Tibial nerve (tissue), 4 donors: ENCODE measurements at places on chromosomes 5 and 9. TPM values are rescaled to one million over a fixed set of nuclear protein-coding genes. Genes with fewer than 3 reads are reported as not detected.

Gene IL13
- not detected for total RNA-seq

Gene ZBTB34
- 12.0 TPM for total RNA-seq

Gene TNFSF8
- 8.1 TPM for total RNA-seq

Gene PCDHGA10
- 9.2 TPM for total RNA-seq

Gene CDC42SE2
- total RNA-seq = 23.1 TPM

Gene PCDHB4
- total RNA-seq = 19.8 TPM

DNA sequence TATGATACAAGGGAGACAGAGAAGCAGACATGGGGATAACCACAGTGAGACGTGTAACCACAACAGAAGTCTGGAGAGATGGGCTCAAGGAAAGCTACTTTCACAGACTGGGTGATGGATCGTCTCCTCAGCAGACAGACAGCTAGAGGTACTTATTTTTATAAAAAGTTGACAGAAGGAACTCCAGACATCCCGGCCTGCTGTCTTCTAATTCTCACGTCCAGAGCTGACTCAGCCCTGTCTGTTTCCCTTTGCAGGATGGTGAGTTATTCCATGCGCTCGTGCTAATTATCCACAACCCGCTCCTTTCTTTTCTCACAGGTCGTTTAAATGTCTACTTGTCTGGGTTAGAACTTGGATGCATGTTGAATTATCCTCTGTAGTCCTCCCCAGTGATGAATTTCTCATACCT, 304.5 kb downstream of the CWC27 start:
- no peaks in the 10 kb centered on the region for H3K36me3 ChIP-seq
- H3K27me3 ChIP-seq = no peaks in the 10 kb centered on the region
- DNase-seq = no peak
- H3K27ac ChIP-seq = no peak overlapping the region

- no peaks in the 10 kb centered on the region for H3K36me3 ChIP-seq
- no peaks in the 10 kb centered on the region for H3K4me1 ChIP-seq
- no peak overlapping the region for H3K27ac ChIP-seq
- H3K4me3 ChIP-seq = no peak overlapping the region
- H3K27me3 ChIP-seq = no peaks in the 10 kb centered on the region
These were observed 11.4 kb downstream of the ASTN2 start for GRCh38 chr9:117403403-117403811.

GRCh38 chr5:107855171-107855570, 184.4 kb upstream of the EFNA5 start:
- no peak overlapping the region for H3K4me3 ChIP-seq
- no peak for DNase-seq
- no peaks in the 10 kb centered on the region for H3K36me3 ChIP-seq
- no peaks in the 10 kb centered on the region for H3K4me1 ChIP-seq
- no peaks in the 10 kb centered on the region for H3K27me3 ChIP-seq

- no peaks in the 10 kb centered on the region for H3K27me3 ChIP-seq
- H3K36me3 ChIP-seq = no peaks in the 10 kb centered on the region
- no peak overlapping the region for H3K27ac ChIP-seq
- no peaks in the 10 kb centered on the region for H3K4me1 ChIP-seq
- H3K4me3 ChIP-seq = no peak overlapping the region
These were observed 265.2 kb downstream of the NSG2 start for GRCh38 chr5:174310706-174311105.

DNA sequence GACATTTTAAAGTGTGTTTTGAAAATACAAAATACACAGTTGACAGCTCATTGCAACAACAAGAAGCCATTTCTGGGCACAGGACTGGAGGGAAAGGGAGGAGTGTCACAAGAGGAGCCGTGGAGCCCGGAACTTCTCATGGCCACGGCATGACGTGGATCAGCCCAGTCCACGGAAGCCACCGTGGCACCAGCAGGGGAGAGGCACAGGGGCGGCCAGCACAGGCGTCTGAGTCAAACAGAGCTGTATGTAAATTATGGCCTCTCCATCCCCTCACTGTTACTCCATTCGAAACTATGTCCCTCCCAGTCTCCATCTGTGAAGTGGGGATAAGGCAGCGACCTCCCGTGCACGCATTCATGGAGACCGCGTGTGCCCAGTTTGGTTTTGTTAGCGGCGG, 165.6 kb upstream of the IRX2 start:
- no peak for DNase-seq
- H3K4me3 ChIP-seq = no peak overlapping the region
- no peaks in the 10 kb centered on the region for H3K27me3 ChIP-seq
- H3K4me1 ChIP-seq = no peaks in the 10 kb centered on the region

DNA sequence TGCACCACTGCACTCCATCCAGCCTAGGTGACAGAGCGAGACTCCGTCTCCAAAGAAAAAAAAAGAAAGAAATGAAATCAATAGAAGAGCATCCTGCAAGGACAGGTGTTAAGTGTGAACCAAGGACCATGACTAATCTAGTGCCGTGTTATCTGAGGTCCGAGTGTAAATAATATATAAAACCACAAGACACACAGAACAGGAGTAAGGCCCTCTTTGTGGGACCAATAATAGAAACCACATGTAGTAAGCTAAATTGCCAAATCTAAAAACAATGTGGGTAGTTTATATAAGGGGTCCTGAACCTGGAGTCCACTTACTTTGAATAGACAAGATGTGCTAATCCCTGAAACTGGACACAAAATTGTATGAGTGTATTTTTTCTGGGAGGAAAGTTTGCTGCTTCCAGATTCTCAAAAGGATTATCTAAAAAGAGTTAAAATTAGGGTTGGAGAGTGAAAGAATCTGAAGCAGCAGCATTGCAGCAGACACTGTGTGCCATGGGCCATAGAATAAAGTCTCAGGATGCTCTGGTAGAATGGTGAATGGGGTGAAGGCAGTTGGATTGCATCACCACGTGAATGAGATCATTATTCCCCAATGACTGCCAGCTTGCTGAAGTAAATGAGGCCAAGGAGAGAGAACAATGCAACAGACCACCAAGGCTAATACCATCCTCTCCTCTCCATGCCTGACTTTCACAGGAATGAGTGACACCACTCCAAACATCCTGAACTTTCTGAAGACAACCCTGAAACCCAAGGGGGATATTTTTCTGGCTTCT, 222.7 kb downstream of the DCP2 start:
- H3K36me3 ChIP-seq = no peaks in the 10 kb centered on the region
- H3K4me1 ChIP-seq = no peaks in the 10 kb centered on the region
- H3K27me3 ChIP-seq = no peaks in the 10 kb centered on the region
- no peak overlapping the region for H3K4me3 ChIP-seq

GRCh38 chr9:69421908-69422801, 97.1 kb downstream of the ENTREP1 start:
- H3K27me3 ChIP-seq = no peaks in the 10 kb centered on the region
- no peaks in the 10 kb centered on the region for H3K36me3 ChIP-seq
- peak; percentile 58 for DNase-seq
- H3K27ac ChIP-seq = no peak overlapping the region
- H3K4me3 ChIP-seq = no peak overlapping the region
- no peaks in the 10 kb centered on the region for H3K4me1 ChIP-seq

- no peak overlapping the region for H3K4me3 ChIP-seq
- no peaks in the 10 kb centered on the region for H3K36me3 ChIP-seq
- no peaks in the 10 kb centered on the region for H3K27me3 ChIP-seq
- H3K4me1 ChIP-seq = no peaks in the 10 kb centered on the region
- H3K27ac ChIP-seq = no peak overlapping the region
These were observed 264.8 kb downstream of the CETN3 start for GRCh38 chr5:90144625-90145327.

- no peak overlapping the region for H3K4me3 ChIP-seq
- no peak for DNase-seq
- no peaks in the 10 kb centered on the region for H3K27me3 ChIP-seq
- peak overlapping the region; percentile 78 for H3K27ac ChIP-seq
- peaks cover 5% of the 10 kb centered on the region for H3K4me1 ChIP-seq
These were observed 7.9 kb downstream of the PDCL start for GRCh38 chr9:122820490-122820845.

- no peak overlapping the region for H3K27ac ChIP-seq
- no peaks in the 10 kb centered on the region for H3K27me3 ChIP-seq
- no peaks in the 10 kb centered on the region for H3K36me3 ChIP-seq
- peak; percentile 41 for DNase-seq
These were observed 57.6 kb downstream of the ANKRD55 start for GRCh38 chr5:56175488-56175887.

DNA sequence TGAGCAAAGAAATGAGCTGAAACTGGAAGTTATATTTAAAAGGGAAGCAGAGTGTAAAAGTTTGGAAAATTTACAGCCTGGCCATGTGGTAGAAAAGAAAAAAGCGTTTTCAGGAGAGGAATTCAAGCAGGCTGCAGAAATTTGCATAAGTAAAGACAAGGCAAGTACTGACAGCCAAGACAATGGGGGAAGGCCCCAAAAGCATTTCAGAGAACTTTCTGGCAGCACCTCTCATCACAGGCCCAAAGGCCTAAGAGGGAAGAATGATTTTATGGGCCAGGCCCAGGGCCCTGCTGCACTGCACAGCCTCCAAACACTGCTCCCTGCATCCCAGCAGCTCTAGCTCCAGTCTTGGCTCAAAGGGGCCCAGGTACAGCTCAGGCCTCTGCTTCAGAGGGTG, 169.7 kb downstream of the GLIS3 start:
- no peaks in the 10 kb centered on the region for H3K36me3 ChIP-seq
- no peaks in the 10 kb centered on the region for H3K4me1 ChIP-seq
- H3K4me3 ChIP-seq = no peak overlapping the region

GRCh38 chr9:136952321-136952850, 313 bp downstream of the LCN12 start:
- H3K4me1 ChIP-seq = peaks cover 54% of the 10 kb centered on the region
- H3K36me3 ChIP-seq = no peaks in the 10 kb centered on the region
- H3K27ac ChIP-seq = peak overlapping the region; percentile 42
- H3K27me3 ChIP-seq = no peaks in the 10 kb centered on the region

DNA sequence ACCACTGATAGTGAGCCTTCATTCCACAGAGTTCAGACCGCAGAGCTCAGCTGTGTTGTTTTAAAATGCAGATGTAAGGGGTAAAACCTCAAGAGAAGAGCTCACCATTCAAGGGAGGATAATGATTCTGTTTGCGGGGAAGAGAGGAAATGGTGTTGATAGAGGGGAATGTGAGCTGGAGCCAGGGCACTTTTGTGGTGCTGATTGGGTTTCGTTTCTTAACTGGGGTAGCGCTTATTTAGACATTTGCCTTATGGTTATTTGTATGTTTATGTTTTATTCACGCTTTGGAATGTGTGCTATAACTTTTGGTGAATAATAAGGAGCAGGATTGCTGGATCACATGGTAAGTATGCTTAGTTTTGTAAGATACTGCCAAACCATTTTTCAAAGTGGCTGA, 42.5 kb downstream of the STXBP1 start:
- H3K4me3 ChIP-seq = no peak overlapping the region
- H3K36me3 ChIP-seq = no peaks in the 10 kb centered on the region
- no peak overlapping the region for H3K27ac ChIP-seq

- no peaks in the 10 kb centered on the region for H3K27me3 ChIP-seq
- H3K4me1 ChIP-seq = no peaks in the 10 kb centered on the region
These were observed 30.8 kb downstream of the ALDH1A1 start for GRCh38 chr9:72921888-72922654.

DNA sequence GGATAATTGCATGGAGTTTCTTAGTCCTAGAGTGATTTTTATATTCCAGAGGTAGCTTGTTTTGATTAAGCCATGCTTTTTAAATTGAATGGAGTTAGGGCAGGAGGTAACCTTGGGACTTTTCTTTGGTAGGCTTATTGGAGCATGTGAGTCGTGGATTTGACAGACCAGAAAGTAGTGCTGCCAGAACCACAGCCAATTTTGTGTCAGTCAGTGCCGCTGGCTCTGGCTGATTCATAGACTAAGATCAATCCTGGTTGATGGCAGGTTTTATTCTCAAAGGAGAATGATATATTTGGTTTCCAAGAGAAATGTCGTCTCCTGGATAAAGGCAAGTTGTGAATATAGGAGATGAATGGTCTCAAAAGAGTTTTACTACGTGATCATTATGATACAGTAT, 20.3 kb downstream of the RAI14 start:
- no peak overlapping the region for H3K27ac ChIP-seq
- no peak overlapping the region for H3K4me3 ChIP-seq
- DNase-seq = no peak
- H3K4me1 ChIP-seq = peaks cover 23% of the 10 kb centered on the region
- H3K27me3 ChIP-seq = no peaks in the 10 kb centered on the region
- H3K36me3 ChIP-seq = no peaks in the 10 kb centered on the region

GRCh38 chr5:102341681-102342288, 45.7 kb upstream of the SLCO4C1 start:
- DNase-seq = no peak
- H3K27ac ChIP-seq = no peak overlapping the region
- H3K4me1 ChIP-seq = no peaks in the 10 kb centered on the region
- no peaks in the 10 kb centered on the region for H3K27me3 ChIP-seq
- H3K36me3 ChIP-seq = no peaks in the 10 kb centered on the region

- no peak overlapping the region for H3K27ac ChIP-seq
- H3K4me3 ChIP-seq = no peak overlapping the region
- no peak for DNase-seq
- H3K4me1 ChIP-seq = peaks cover 19% of the 10 kb centered on the region
These were observed 4.8 kb downstream of the USP20 start for GRCh38 chr9:129840034-129840433.

DNA sequence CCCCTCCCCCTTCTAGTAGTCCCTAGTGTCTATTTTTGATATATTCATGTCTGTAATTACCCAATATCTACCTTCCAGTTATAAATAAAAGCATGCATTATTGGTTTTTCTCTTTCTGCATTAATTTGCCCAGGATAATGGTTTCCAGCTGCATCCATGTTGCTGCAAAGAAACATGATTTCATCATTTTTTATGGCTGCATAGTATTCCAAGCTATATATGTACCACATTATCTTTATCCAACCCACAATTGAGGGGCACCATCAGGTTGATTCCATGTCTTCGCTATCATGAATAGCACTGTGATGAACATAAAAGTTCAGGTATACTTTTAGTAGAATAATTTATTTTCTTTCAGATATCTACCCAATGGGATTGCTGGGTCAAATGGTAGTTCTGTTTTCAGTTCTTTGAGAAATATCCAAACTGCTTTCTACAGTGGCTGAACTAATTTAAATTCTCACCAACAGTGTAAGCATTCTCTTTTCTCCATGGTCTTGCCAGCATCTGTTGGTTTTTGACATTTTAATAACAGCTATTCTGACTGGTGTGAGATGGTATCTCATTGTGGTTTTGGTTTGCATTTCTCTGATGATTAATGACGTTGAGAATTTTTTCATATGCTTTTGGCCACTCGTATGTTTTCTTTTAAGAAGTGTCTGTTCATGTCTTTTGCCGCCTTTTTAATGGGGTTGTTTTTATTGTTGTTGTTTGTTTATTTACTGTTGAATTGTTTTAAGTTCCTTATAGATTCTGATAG, 746.1 kb upstream of the MEF2C start:
- H3K36me3 ChIP-seq = no peaks in the 10 kb centered on the region
- DNase-seq = no peak
- no peaks in the 10 kb centered on the region for H3K27me3 ChIP-seq
- no peak overlapping the region for H3K4me3 ChIP-seq
- no peaks in the 10 kb centered on the region for H3K4me1 ChIP-seq
